Upper lobe of left lung (tissue), 6 donors: ENCODE measurements at places on chromosomes 11 and 22.

- DNase-seq, result no peak
These were observed 4.0 kb downstream of the FXYD2 start for GRCh38 chr11:117820516-117820915.

- DNase-seq, result peak; percentile 93
These were observed at the start of gene TOMM22 for GRCh38 chr22:38681582-38682335. Gene TOMM22 (plus strand): TSS chr22:38681957. CDS start chr22:38681979, 22 bp downstream.

- no peak for DNase-seq
These were observed 76.3 kb upstream of the IGLL5 start for GRCh38 chr22:22811016-22812009.

DNA sequence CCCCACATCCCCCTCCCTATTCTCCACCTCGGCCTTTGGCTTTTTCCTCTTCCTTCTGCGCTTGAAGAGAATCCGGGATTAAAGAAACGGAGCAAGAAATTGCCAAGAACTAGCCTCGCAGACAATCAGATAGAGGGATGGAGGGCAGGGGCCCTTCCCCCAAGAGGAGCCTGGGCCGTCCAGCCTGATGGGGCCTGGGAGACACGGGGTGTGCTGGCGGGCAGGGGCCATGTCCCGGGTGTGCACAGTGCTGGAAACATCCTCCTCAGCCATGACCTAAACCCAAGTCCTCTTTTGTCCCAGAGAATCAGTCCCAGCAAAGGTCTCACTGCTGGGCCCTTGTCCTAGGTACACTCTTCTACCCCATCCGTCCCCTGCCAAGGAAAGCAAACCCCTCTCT lies 47.7 kb upstream of the LMO1 start:
- DNase-seq, result no peak

- DNase-seq, result no peak
These were observed 96.9 kb upstream of the PITPNB start for GRCh38 chr22:28015676-28016601.

DNA sequence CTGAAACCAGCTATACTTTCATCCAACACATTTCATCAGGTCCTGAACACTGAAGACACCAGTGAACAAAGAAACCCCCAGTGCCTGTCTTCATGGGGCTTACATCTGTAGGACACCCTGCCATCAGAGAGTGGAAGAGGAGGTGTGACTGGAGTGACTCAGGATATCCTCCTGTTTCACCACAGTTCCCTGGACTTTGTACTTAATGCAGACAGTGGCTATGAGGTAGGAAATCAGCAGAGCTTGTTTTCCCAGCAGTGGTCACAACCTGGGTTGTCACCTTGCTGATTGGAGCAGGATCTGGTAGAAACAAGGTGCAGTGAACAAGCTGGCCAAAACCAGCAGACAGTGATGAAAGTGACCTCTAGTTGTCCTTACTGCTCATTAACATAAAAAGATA lies 128.8 kb downstream of the KIRREL3 start:
- no peak for DNase-seq
